Activated T-helper 1 cell treated with Interleukin-2 at 50 U/mL for 16 hours (primary cell): ENCODE measurements at places on chromosomes 7 and 10.

DNA sequence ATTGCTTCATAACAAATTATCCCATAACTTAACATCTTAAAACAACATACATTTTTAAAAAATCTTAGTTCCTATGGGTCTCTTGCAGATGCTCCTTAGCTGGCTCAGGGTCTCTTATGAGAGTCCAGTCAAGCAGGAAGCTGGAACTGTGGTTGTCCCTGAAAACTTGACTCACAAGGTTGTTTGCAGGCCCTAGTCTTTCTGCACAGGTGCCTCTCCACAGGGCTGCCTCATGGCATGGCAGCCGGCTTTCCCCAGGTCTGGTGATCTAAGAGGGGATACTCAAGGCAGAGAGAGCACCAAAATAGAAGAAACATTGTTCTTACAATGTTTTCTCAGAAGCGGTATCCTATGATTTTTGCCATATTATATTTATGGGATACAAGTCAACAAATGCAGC, 127.1 kb downstream of the CDK14 start:
- no peak for DNase-seq

GRCh38 chr10:27157150-27157549, 2.0 kb downstream of the MASTL start:
- DNase-seq = no peak

GRCh38 chr10:43210556-43210955, 56.3 kb downstream of the RASGEF1A start:
- DNase-seq = no peak

DNA sequence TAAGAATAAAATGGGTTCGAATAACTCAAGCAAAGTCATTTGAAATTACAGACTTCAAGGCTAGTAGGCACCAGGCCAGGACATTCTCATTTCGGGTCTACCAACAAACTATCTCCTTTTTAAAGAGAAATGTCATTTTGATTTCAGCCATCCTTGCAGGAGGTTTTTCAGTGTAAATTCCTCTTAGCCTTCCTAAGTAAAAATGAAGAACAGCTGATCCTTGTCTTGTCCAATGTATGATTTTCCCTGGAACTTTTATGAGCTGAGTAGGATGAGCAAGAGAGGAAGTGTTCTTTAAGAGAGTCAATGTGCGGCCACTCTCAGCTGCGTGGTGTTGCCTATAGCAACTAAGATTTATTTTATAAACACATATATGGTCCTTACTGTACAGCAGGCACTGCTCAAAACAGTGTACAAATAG, 110.1 kb downstream of the PLCE1 start:
- DNase-seq = no peak

DNA sequence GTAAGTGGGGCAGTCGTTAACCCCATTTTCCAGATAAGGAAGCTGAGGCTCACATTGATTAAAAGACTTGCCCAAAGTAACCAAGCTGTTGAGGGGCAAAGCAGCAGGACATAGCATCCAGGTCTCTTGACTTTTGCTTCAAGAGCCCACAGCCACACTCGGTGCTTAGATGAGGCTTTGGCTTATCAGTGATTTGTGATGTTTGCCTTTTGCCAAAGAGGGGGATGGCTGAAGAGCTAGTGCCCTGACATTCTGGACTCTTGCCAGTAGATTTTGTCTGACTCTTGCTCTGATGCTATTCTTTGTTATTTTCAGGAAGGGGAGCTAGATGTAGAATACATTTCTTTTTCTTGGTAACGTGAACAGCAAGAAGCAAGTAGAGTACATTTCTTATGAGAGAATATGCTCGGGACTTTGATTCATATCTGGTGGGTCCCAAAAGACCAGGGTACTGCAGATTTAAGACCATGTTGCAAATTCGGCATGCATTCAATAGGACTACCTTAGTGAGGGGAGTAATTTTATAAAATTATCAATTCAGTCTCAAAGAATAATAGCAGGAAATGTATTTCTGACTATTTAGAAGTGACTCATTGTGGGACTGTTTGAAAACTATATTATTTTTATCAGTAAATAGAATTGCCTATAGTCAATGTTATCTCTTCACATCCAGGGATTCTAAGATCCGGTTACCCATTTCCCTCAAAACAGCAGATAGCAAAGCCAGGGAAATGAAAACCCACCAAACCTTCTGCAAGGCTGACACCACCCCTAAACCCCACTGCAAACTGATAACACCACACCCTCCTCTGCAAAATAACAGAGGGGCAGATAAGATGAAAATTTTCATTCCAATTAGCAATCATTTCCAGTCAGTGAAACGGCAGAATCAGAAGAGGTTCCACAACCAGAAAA, 180.0 kb upstream of the BMPER start:
- no peak for DNase-seq

DNA sequence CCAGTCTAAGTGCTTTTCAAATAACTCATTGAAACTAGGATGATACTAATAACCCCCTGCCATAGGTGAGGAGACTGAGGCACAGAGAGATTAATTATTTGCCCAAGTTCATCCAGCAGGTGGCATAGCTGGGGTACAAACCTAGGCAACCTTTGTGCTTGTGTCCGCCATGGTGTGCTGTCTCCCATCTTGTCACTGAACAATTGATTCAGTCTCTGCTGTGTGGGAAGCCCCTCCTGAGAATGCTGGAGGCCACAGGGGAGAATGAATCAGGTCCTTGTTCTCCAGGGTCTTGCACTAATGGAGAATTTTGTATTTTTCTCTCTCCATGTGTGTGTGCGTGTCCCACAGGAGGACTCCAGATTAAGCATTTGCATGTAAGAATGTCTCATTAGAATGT, 15.8 kb upstream of the TMEM236 start:
- DNase-seq = no peak

- no peak for DNase-seq
Measured at GRCh38 chr7:43139137-43139536, 26.7 kb downstream of the HECW1 start.

DNA sequence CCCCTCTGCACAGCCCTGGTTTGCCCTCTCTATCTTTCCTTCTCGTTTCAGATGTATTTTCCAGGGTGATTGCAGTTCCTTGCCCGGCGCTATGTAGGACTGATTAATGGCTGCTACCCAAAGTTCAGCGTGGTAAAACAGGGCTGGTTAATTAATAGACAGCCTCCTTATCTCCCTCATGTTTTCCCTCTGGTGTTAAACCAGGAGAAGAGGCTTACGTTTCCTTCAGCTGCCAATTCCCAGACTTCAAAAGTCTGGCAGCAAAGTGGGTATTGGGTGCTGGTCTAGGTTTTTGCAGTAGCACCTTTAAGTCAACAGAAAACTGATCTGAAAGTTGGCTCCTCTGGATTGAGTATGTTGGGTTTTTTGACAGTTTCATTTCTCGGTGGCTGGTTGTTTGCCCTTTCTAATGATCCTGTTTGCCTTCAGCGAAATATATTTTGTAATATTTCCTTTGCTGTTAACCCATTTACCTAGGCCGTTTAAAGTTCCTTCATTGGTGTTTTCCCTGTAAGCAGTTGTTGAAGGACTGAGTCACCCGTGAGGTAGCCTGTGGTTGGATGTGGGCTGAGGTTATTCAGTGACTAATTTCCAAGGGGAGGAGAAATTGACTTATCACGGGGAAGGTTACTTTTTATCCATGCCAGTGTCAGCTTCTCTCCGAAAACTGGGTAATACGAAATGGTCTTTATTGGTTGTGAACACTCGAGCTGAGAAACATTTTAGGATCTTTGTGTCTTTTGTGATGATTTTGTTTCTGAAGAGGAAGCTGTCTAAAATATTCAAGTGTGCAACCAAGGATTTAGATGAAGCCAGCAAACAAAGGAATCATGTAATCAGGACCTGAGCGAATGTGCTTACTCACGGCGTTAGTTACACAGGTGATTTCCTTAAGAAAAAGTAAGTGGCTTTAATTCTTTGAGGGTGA, 257.2 kb downstream of the KIAA1217 start:
- no peak for DNase-seq

DNA sequence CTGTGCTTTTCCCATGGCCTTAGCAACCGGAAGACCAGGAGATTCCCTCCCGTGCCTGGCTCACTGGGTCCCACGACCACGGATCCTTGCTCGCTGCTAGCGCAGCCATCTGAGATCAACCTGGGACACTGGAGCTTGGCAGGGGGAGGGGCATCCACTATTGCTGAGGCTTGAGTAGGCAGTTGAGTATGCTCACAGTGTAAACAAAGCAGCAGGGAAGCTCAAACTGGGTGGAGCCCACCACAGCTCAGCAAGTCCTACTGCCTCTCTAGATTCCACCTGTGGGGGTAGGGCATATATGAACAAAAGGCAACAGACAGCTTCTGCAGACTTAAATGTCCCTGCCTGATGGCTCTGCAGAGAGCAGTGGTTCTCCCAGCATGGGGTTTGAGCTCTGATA, 697.0 kb downstream of the SORCS1 start:
- no peak for DNase-seq

GRCh38 chr10:5014936-5015335, 11.3 kb upstream of the AKR1C2 start:
- DNase-seq = no peak

- no peak for DNase-seq
Measured at GRCh38 chr10:132422903-132423825, 26.2 kb downstream of the PWWP2B start.

GRCh38 chr10:7407368-7408290, 3.2 kb downstream of the SFMBT2 start:
- DNase-seq = peak; percentile 14

DNA sequence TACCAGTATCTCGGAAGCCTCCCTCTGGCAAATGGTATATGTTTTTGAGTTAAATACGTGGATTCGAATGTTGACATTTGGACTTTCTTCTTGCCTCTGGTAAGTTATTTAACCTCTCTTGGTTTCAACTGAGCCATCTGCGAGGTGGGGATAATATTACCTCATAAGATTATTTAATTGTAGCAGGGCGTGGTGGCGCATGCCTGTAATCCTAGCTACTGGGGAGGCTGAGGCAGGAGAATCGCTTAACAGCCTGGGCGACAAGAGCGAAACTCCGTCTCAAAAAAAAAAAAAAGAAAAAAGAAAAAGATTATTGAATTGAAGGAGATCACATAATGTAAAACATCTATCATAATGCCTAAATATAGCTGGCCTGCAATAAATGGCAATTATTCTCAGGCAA, 396 bp upstream of the TAF5 start:
- no peak for DNase-seq

DNA sequence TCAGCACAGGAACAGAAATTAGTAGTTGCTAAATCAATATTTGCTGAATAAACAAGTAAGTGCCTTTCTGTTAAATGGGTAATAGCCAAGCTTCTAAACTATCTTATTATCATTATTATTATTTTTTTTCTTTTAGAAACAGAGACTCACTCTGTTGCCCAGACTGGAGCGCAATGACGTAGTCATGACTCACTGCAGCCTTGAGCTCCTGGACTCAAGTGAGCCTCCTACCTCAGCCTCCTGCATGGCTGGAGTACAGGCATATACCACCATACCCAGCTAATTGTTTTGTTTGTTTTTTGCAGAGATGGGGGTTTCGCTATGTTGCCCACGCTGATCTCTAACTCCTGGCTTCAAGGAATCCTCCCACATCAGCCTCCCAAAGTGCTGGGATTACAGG, 12.3 kb upstream of the ELN start:
- DNase-seq = no peak
